ENCODE measurements at places on chromosomes 7 and 10.
A peak's percentile ranks its signal among the peaks of the same experiment; 100 is the strongest.

- no peak for DNase-seq
Measured at GRCh38 chr10:57955076-57955475, 312.6 kb downstream of the IPMK start.

- no peak for DNase-seq
Measured at GRCh38 chr10:28661035-28661434, 16.3 kb upstream of the BAMBI start.

DNA sequence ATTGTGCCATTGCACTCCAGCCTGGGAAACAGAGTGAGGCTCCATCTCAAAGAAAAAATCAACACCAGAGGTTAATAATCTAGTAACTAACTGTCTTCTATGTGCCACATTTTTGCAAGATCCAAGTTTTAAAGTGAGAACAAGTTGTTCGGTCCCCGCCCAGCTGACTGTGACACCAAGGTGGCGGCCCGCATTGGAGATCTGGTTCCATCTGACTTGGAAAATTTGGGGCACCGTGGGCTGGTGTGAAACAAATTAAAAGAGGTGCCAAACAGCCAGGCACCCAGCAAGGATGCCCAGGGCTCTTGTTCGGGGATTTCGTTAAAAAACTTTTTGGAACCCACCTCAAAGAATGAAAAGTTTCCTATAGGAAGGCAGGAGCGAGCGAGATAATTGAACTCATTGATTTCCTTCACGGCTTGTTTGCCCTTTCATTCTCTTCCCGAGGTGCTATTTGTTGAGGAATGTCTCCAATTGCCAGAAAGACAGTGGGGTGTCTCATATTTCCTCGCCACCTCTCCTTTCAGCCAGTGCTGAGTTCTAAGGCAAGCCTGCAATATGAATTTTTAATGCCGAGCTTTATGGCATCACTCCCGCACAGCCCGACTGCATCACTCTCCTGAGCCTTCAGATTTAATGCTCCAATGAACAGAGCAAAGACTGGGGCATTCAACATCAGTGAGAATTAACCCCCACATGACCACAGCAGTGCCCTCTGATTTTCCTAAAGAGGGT is 156.9 kb upstream of the SH2B2 start:
- DNase-seq, result no peak

DNA sequence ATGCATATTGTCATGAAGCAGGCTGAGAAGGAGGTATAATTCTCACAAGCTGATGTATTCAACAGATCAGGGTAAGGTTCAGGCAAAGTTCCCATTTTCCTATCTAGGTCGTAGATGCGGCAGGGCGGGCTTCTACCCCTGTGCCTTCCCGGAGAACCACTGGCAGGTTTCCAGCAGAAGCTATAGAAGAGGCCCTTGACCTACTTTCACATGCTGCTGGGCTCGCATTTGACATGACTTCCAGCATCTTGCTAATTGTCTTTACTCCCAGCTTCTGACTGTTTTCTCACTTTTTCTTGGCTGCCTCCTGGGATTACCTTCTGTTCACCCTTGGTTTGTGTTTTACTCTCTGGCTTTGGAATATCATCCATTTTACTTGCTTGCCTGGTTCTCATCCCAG is 32.6 kb upstream of the ORC5 start:
- DNase-seq, result no peak

DNA sequence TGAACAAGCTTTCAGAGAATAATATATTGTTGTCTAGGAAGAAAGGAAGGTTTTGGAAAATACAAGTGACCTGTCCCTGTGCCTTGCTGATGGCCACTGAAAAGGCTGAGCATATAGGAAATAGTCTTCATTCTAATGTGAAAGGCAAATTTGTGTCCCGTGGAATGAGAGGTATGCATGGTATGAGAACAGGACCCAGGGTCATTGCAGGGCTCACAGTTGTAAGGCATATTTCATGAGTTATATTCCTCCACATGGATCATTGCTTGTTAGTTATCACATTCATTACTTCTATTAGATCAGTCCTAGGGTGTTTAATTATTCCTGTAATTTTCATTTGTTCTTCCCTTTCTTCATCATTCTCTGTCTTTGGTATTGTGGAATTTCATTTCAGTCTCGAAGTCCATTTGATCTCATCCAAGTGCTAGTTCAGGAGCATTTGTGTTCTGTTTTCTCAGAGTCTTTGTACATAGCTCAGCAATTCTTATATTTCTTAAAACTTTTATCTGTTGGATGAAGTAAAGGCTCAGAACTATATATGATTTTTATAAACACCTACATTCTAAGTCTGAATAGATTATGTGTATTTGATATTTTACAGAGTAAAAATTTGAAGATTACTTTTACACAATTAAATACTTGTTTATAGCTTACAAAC is 39.4 kb upstream of the ARHGAP21 start:
- no peak for DNase-seq

GRCh38 chr7:27315066-27315465 is 72.5 kb downstream of the EVX1 start:
- DNase-seq, result no peak

- DNase-seq, result no peak
Measured at GRCh38 chr10:51607463-51607835, 91.9 kb downstream of the CSTF2T start.

DNA sequence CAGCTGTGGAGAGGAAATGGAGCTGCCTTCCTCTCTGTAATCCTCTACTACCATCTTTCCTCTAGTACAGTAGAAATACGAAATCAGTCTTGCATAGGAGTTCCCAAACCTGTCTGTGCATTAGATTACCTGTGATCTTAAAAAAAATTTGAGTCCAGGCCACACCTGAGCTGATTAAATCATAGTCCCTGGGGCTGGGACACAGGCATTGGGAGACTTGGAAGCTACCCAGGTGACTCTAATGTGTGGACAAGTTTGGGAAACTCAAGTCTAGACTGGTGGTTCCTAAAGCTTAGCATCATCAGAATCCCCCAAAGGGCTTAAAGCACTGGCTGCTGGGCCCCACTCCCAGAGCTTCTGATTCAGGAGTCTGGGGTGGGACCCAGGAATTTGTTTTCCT is 152.7 kb upstream of the GLI3 start:
- no peak for DNase-seq

DNA sequence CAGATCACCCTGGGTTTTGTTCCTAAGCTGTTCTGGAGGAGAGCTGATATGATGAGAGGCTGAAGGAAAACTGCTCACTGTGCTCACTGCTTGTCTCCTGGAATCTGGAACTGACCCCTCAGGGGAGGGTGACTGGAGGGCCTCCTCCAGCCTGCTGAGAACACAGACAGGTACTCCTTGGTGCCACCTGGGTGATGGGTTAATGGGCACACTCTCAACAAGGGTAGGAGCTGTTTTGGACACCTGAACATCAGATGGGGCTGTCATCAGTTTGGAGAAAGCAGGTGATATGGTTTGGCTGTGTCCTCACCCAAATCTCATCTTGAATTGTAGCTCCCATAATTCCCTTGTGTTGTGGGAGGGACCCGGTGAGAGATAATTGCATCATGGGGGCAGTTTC is 58.1 kb upstream of the SORCS3 start:
- DNase-seq, result no peak

DNA sequence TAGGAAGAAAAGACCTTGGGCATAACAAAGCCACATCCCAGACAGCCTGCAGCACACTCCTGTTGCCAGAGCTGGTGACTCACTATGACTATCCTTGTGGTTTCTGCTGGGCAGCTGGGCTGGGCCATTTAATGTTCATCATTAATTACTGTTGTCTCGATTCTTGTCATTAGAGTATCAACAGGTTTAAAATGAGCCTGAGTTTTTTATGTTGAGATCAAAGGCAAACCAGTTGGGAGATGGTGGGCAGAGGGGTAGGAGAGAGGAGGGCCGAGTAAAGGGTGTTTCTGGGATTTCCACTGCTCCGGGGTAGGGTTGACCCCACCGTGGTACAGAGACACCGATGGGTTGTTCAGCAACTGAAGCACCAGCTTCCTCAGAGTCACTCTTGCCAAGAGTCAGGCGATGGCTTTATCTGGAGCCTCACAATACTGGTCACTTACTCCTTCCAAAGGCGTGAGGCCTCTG is 128.7 kb upstream of the LYZL1 start:
- no peak for DNase-seq

GRCh38 chr10:96017191-96017687 is 26.1 kb upstream of the CCNJ start:
- DNase-seq, result peak; percentile 31

GRCh38 chr7:64849250-64849923 is 53.7 kb upstream of the ZNF273 start:
- DNase-seq, result no peak

GRCh38 chr10:124383496-124383895 is 35.2 kb downstream of the OAT start:
- DNase-seq, result no peak

- no peak for DNase-seq
Measured at GRCh38 chr10:124944982-124945381, 3.1 kb downstream of the ZRANB1 start.

GRCh38 chr10:124680675-124681074 is 63.5 kb downstream of the FAM53B start:
- no peak for DNase-seq

DNA sequence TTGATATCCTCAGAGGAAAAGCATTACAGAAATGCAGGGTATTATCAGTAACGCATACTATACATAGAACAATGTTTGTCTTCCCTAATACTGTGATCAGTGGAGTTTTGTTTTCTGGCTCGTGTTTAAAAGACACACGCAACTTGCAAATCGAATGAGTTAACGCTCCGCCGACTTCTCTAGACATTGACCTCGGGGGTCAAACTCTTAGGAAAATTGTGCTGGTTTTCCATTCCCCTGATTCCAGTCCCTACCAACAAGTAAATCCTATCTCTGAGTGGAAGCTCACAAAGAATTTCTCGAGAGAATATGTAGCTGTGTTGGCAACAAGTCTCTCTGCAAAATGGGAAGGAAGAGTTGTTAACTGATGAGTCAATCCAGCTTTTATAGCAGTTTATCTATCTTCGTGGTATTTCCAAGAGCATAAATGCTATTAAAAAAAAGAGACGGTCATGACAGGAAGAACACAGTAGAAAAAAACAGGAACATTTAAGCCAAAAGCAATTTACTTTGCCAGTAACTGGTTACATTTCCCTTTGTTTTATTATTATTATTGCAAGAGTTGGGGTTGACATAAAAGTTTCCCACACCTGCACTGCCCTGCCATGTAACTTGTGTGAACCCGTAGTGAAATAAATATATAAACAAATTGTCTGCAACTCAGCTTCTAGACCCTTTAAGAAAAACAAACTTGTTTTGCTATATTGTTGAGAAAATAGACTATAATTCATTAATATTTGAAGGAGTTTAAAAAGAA is 144.4 kb downstream of the ARID5B start:
- DNase-seq, result no peak

DNA sequence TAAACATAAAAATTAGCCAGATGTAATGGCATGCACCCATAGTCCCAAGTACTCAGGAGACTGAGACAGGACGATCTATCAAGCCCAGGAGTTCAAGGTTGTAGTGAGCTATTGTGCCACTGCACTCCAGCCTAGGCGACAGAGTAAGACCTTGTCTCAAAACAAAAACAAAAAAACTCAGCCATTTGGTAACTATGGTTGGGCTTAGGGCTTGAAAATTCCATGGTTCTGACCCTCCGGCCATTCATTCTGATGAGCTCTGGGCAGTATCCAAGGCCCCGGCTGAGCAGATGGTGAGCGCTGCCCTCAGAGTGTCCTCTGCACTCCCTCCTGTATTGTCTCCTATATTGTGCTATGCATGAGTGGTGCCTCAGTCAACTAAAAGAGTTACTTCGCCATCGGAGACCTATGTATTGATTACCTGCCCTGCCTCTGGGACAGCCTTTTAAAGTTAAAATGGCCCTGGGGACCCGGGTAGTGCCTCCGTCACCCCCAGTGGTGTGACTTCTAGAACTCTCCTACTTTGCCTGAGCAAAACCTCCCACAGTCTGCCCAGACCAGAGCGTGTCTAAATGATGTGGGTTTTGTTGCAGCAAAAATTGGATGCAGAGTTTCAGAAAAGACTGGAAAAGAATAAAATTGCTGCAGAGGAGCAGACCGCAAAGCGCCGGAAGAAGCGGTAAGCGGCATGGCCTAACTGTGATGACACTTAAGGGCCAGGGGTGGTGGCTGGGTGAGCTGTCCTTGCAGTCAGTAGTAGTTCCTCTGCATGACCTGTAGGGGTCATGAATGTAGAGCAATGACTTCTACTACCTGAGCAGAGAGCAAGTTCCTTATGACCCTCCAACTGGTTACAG is 8.1 kb downstream of the PRKRIP1 start:
- no peak for DNase-seq

DNA sequence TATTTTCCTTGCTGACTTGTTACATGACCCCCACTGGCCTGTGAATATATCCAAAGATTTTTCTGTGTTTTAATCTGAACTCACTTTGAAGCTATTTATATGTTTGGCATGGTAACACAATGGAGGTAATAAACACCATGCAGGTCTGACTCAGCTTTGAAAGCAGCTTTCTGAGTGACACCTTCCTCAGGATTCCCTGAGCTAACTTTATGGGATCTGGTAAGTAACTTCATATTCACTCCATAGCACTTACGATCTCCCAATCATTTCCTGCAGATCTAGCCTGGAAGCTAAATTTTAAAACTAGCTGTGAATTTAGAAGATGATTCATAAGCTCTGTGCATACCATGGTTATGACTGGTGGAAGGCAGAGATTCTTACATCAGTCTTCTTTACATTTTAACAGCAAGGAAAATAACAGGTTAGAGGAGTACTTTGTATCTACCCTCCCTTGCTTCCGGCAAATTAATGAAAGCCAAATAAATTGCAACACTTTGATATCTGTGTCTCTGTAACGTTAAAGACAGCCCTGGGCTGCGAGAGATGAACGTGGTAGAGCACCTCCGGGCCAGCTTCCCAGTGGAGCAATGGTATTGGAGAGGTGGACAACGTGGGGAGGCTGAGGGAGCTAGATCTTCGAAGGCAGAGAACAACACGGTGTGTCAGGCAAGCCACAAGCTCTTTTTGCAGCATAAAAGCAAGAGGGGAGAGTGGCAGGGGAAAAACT is 170.2 kb upstream of the KLF14 start:
- no peak for DNase-seq

DNA sequence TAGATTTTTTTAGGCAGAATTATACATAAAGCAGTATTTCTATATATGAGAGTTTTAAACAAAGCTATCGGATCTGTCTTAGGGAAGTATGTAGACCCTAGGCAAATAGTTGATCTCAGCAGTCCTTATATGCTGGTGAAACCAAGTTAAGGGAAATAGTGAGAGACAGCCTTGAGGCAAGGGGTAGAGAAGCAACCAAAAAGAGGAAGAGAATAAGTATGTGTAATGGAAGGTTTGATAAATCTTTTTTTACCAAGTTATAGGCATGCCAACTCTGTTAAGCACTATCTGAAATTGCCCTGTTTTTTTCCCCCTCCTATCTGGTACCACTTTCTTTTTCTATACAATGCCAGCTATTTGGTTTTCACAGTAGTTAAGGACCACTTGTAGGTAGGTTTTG is 19.9 kb downstream of the SPAG6 start:
- no peak for DNase-seq

GRCh38 chr10:26437637-26438461 is at the start of gene APBB1IP:
APBB1IP (plus strand) TSS chr10:26438341; CDS start chr10:26492327, 53,986 bp downstream.
- DNase-seq, result no peak

GRCh38 chr10:121500701-121501332 is 97.4 kb downstream of the FGFR2 start:
- DNase-seq, result no peak
